ENCODE measurements at places on chromosomes 6 and 20. TPM values are rescaled to one million over a fixed set of nuclear protein-coding genes. Genes with fewer than 3 reads are reported as not detected.

The ABHD16B gene
- not detected for total RNA-seq

The BNIP5 gene
- not detected for total RNA-seq

- no peak for DNase-seq
Observed at GRCh38 chr6:44850312-44850711, 462.8 kb downstream of the CDC5L start.

GRCh38 chr6:39243809-39244208 is 14.5 kb upstream of the KCNK5 start:
- DNase-seq, result no peak

DNA sequence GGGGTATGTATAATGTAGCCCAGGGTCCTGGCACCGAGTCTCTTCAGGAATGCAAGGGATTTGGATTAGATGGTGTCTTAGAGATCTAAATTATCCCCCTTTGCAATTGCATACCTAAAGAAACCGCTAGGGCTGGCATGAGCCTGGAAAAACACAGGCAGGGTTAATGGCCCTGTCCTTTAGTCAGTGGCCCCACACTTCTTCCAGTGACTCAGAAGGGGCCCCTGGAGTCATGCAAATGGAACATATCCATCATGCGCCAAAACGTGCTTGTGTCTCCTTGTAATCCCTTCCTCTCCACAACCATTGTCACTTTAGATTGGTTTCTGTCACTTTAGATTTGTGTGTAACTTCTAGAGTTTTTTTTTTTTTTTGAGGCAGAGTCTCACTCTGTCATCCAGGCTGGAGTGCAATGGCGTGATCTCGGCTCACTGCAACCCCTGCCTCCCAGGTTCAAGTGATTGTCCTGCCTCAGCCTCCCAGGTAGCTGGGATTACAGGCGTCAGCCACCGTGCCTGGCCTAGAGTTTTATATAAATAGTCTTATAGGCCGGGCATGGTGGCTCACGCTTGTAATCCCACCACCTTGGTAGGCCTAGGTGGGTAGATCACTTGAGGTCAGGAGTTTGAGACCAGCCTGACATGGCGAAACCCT is 8.7 kb upstream of the MYBL2 start:
- DNase-seq, result no peak
